ENCODE measurements at places on chromosomes 1 and 21.

GRCh38 chr21:45163413-45164123 is 89.2 kb downstream of the ADARB1 start:
- DNase-seq, result no peak

- no peak for DNase-seq
These were observed 10.8 kb upstream of the SHISA4 start for GRCh38 chr1:201877877-201878401.

GRCh38 chr21:29939104-29939923 is 482 bp downstream of the GRIK1 start:
- DNase-seq, result no peak

DNA sequence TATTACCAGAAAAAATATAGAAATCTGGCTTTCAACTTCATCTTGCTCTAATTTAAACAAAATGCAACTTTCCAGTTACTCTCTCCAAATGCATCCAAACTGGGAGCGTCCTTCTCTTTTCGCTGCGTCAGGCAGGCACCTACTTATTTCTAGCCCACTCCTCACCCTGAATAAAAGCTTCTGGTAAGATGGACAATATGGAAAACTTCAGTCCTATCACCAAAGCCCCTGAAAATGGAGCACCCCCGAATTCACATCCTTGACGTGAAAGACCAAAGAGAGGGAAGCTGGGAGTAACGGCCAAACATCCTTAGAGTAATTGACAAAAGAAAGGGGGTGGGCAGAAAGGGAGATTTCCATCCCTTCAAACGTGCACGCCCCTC is 5.5 kb upstream of the PROX1 start:
- DNase-seq, result no peak

Data from 8988T (cell line).